ENCODE measurements at places on chromosomes 1 and 21. TPM values are rescaled to one million over a fixed set of nuclear protein-coding genes. Genes with fewer than 3 reads are reported as not detected.
A peak's percentile ranks its signal among the peaks of the same experiment; 100 is the strongest.

GRCh38 chr1:151986501-151987190 lies 7.0 kb downstream of the S100A10 start:
- no peak for DNase-seq

DNA sequence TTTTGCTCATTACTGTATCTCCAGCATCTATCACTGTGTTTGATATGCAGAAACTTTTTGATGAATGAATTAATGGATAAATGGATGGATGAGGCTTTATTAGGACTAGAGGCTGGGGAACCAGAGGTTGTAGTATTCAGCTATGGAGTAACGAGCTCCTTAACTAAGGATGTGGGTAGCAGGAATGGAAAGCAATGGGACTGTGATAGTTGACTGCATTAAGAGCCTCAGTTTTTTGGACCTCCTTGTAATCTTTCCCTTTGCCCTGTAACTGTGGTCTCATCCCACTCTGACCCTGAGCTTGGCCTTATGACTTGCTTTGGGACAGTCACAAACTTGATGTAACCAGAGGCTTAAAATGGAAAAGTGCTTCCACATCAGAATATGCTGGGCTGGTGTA lies 9.0 kb upstream of the RUNX1 start:
- no peak for DNase-seq

DNA sequence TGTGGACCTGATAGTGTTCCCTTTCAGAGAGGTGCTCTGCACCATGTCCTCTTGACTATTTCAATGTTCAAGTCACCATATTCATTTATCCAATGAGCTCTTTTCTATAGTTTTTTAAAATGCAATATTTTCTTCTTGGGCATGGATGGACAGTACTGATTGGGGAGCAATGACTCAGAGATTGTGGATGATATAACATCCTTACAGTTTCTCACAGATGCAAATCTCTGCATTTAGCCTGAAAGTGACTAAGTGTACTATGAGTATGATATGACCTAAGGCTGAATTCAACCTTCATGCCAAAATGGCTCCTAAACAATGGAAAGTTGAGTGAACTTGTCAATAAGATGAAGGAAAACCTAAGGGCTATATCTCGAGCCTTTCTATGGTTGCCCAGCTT lies 36.5 kb downstream of the C4BPA start:
- DNase-seq = no peak

- peak; percentile 66 for DNase-seq
Observed at GRCh38 chr1:18938008-18938706, 18.3 kb downstream of the IFFO2 start.

- peak; percentile 38 for DNase-seq
Observed at GRCh38 chr1:111737216-111738132, 1.7 kb downstream of the INKA2 start.

DNA sequence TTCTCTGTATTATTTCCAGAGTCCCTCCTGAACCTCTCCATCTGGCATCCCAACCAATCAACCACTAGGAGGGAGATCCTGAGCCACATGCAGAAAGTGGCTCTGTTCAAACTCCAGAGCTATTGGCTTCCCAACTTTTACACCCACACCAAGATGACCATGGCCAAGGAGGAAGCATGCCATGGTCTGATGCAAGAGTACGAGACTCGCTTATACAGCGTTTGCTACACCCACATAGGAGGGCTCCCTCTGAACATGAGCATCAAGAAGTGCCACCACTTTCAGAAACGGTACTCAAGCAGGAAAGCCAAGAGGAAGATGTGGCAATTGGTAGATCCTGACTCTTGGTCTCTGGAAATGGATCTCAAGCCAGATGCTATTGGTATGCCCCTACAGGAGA lies 23.6 kb downstream of the RGSL1 start:
- no peak for DNase-seq

DNA sequence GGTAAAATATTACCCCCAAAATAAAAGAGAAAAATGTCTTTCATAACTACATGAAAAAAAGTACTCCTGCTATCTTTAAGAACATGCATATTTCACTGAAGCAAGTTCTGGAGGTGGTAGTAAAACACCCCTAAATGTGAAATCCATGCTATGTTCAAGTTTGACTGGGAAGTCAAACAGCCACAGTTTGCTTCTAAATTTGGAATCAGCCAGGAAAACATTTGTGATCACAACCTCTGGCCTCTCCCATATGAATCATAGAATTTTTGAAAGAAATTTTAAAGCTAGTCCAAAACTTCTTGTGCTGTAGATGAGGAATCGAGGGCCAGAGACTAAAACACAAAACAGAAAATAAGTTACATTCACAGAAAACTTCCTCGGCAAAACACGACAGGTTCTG lies 6.6 kb downstream of the SORT1 start:
- peak; percentile 57 for DNase-seq

DNA sequence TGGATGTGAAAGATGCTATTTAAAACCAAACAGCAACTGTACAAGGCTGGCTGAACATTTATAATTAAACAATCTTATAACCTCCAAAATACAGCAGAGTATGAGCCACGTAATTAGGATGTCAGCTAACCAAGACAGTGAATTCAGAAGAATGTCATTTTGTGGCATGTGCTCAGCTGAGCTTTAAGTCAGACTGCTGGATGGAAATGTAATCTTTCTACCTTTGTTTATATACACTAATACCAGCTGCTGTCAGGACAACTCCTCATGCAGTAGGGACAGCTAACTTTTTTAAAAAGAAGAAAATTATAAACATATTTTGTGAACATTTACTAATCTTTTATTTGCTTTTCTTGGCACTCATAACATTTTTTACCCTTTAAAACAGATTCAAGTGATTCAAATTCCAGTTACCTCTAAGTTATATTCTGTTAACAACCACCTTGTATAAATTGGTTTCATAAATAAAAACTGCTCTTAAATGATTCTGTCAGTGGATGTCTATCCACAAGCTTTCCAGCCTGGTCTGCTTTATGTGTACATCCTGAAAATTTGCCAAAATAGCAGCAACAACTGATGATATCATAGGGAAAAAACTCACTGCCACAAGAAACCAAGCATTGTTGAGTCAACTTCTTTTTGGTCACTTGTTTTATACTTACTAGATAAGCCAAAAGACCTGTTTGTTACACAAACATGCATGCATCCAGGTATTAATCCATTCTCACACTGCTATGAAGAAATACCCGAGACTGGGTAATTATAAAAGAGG lies 36.1 kb downstream of the DPH5 start:
- DNase-seq = peak; percentile 48

- DNase-seq = no peak
Observed at GRCh38 chr1:39335216-39335615, 130.7 kb downstream of the MACF1 start.

DNA sequence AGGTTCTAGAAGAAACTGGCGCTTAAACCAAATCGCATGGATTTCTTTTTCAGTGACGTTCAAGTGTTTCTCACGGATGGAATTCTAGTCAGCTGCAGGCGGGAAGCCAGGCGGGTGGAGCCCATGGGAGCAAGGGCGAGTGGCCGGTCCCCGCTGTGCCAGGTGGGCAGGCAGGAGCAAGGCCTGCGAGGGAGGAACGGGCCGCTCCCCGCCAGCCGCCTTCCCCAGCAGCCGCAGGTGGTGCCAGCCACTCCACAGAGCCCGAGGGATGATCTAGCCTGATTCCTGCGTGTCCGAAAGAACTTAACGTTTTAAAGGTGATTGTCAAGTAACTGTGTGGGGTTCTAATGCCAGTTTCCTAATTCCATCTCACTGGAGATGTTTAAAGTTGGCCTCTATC lies 9.1 kb downstream of the PEX10 start:
- no peak for DNase-seq

- no peak for DNase-seq
Observed at GRCh38 chr1:175783126-175783722, 39.8 kb upstream of the TNR start.

DNA sequence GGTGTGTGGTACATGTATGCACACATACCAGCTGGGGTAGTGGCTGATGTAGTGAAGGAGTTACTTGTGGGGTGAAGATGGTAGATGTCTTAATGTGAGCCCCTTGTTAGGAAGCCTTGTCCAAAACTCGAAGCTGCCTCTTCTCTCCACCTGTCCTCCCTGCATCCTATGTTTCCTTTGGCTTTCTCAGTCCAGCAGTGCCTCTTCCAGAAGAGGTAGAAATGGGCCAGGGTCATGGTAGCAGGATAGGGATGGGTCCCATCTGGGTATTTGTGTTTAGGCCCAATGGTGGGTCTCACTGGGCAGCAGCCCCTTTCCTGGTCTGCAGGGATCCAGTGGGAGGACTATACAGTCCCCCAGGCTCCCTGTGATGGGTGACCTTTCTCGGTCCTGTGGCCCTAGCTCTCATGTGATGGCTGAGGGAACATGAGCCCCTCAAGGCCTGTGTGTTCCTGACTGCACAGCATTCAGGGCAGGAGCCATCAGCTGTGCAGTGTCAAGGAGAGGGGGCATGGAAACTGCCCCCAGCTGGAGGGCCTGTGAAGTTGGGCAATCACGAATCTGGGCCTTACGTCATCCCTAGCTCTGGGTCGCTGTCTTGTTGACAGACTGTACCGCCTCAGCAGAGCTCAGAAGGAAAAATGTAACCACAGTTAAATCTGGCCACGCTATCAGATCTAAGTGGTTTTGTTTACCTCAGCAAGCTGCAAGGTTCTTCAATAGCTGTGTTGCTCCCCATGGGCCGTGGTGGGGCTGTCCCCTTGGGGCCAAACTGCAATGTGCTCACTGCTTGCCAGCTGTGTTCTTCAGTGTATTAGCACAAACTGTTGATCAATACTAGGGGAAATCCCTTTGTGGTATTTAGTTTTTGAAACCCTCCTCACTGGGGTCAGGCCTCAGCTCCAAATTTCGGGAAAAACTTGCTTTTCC lies 82.7 kb downstream of the NOS1AP start:
- peak; percentile 50 for DNase-seq

DNA sequence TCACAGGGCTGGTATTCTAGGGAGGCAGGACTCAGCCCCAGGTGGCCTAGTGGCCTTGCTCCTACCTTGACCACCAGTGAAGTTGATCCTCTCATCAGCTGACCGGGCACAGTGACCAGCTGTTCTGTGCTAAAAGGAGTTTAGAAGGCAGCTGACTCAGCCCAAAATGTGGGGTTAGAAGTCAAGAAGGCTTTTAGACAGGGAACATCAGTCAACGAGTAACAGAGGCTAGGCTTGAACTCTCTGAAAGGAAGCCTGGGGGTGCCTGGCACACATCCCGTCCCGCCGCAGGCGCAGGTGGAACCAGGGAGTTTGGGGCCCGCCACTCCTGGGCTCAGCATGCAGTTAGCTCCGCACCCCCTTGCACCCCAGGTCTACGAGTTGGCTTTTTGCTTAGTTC lies 114.9 kb upstream of the SLC45A1 start:
- peak; percentile 85 for DNase-seq

GRCh38 chr1:36517011-36517771 lies 34.5 kb upstream of the CSF3R start:
- DNase-seq = no peak

CAPN9 gene
- not detected for total RNA-seq

TNFSF4 gene
- 4.3 TPM for total RNA-seq

KHDC4 gene
- total RNA-seq = 54.2 TPM

APOBEC4 gene
- not detected for total RNA-seq

SLC9C2 gene
- total RNA-seq = not detected

CCDC185 gene
- total RNA-seq = not detected
